Kidney capillary endothelial cell (primary cell): ENCODE measurements at places on chromosomes 3 and 15.

GRCh38 chr3:153373606-153374005 lies 211.6 kb downstream of the RAP2B start:
- DNase-seq, result peak; percentile 60

DNA sequence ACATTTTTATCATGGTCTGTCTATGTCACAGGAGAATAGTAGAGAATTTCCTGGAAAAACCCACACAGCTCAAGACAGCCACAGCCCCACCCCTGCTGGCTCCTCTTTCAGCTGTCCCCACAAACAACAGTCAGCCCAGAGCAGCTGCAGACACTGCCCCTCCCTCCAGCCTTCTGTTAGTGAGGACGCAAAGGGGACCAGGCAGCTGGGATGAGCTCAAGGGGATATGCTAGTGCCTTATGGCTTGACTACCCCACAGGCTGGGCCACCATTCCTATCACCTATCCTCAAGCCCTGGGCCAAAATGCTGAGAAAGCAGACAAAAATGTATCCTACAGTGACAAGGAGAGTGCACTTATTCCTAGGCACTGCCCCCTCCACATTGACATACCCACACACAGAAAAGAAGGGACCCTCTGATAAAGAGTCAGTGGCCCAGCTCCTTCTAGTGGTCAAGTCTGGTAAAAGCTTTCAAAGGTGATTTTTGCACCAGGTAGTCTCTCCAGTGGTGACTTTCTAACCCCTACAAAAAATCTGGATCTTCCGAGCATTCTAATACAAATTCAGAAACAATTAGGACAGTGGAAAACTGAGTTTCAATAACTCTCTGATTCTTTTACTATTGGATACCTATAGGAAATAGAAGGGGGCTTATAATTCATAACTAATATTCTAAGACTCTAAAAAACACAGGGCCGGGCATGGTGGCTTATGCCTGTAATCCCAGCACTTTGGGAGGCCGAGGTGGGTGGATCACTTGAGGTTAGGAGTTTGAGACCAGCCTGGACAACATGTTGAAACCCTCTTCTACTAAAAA lies 3.0 kb upstream of the MAP1A start:
- no peak for DNase-seq

GRCh38 chr3:120438665-120439370 lies 12.0 kb downstream of the FSTL1 start:
- peak; percentile 88 for DNase-seq

GRCh38 chr15:86328658-86329057 lies 249.0 kb downstream of the AGBL1 start:
- DNase-seq, result no peak

- DNase-seq, result no peak
Observed at GRCh38 chr3:40930131-40930538, 269.2 kb upstream of the CTNNB1 start.
